Psoas muscle (tissue), 8 donors: ENCODE measurements at places on chromosomes 4 and X. TPM values are rescaled to one million over a fixed set of nuclear protein-coding genes. Genes with fewer than 3 reads are reported as not detected.

- H3K27ac ChIP-seq: no peak within 1 kb of the TSS
- no peaks in the 10 kb centered on the region for H3K36me3 ChIP-seq
- peak; percentile 10 for DNase-seq
- no peaks in the 10 kb centered on the region for H3K27me3 ChIP-seq
- H3K4me3 ChIP-seq: no peak within 1 kb of the TSS
Observed at GRCh38 chrX:152733261-152733975, at the start of the genes CSAG1 and MAGEA12. Gene CSAG1, minus strand, starts transcription at chrX:152733721. Its CDS starts 1,261 bp downstream, at chrX:152732460. Gene MAGEA12, plus strand, starts transcription at chrX:152733757. Its CDS starts 2,405 bp downstream, at chrX:152736162.

DNA sequence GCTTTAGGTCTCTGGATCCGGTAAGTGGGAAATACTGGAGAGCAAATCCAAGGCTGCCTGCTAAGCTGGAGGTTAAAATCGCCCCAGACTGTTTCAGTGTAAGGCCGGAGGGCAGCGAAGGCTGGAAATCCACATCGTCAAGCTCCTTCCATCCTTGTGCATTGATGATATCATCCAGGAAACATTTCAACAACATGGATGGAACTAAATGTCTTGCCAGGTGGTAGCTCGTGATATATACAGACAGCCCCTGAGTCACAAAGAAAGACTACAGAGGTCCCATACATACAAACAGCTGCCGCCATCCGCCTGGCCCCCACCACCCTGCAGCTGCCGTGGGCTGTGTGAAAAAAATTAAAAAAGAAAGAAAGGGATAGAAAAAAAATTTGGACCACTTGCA is 148.9 kb upstream of the RBPJ start:
- no peaks in the 10 kb centered on the region for H3K27me3 ChIP-seq
- no peak overlapping the region for H3K4me3 ChIP-seq
- H3K27ac ChIP-seq: no peak overlapping the region
- DNase-seq: no peak
- H3K36me3 ChIP-seq: no peaks in the 10 kb centered on the region

- H3K36me3 ChIP-seq: no peaks in the 10 kb centered on the region
- no peak for DNase-seq
- H3K27me3 ChIP-seq: peaks cover 7% of the 10 kb centered on the region
- no peak overlapping the region for H3K27ac ChIP-seq
- H3K4me1 ChIP-seq: no peaks in the 10 kb centered on the region
Observed at GRCh38 chrX:140507223-140507981, 2.5 kb upstream of the SOX3 start.

Gene TLR3
- total RNA-seq: 1.5 TPM
